ENCODE measurements at places on chromosomes 6 and 20.

DNA sequence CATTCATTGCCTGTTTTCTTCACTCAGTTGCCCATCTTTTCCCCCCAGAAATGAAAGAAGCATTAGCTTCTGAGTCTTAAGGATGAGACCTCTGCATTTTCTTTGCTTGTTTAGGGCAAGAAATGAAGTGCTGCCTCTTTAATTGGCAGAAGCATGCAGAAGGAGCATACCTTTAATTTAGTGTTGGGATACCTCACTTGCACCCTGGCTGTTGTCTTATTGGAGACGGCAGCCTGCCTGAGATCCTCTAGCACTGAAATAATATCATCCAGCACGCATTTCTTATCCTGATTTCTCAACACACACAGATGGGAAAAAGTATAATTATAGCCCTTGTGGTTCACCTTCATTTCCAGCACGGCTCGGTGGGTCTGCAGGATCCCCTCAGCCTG, 43.1 kb downstream of the PTCHD4 start:
- DNase-seq, result no peak

- no peak for DNase-seq
These were observed 23.8 kb upstream of the FBXO9 start for GRCh38 chr6:53041356-53041755.

DNA sequence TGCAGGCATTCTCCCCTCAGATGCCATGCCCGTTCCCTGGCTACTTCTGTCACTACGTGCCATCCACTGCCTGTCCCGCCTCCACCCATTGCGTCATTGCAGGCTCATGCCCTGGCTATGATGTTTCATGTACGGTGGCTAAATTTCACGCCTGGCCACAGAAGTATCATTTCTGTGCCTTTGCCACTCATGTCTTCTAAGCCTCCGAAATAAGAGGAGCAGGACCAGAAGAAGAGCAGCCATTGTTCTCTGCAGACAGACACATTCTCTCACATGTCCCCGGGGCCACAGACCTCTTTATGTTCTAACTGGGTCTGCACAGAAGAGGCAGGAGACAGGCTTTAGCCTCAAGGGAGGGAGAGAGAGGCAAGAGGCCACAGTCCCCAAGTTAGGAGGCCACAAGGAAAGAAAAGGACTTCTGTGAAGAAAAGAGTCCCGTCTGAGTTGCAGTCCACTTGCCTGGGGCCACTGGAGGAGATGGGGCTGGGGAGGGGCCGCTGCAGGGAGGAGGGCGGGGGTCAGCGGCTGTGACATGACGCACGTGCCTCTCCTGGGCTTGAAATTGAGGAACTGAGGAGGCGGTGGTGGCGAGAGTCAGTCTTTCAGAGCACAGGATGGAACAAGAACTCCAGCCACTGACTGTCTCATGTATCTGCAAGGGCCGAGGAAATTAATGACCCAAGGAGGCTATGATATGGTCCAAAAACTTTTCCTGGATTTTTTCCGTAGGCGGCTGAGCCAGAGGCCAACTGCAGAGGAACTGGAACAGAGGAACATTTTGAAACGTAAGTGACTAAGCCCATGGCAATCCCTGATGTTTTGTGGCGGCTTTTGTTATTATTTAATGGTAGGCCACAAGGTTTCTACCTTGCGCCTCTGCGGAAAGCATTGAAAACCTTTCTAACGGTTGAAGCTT, 55.9 kb downstream of the TBC1D7 start:
- no peak for DNase-seq

GRCh38 chr6:6906570-6907213, 201.1 kb upstream of the RREB1 start:
- no peak for DNase-seq

DNA sequence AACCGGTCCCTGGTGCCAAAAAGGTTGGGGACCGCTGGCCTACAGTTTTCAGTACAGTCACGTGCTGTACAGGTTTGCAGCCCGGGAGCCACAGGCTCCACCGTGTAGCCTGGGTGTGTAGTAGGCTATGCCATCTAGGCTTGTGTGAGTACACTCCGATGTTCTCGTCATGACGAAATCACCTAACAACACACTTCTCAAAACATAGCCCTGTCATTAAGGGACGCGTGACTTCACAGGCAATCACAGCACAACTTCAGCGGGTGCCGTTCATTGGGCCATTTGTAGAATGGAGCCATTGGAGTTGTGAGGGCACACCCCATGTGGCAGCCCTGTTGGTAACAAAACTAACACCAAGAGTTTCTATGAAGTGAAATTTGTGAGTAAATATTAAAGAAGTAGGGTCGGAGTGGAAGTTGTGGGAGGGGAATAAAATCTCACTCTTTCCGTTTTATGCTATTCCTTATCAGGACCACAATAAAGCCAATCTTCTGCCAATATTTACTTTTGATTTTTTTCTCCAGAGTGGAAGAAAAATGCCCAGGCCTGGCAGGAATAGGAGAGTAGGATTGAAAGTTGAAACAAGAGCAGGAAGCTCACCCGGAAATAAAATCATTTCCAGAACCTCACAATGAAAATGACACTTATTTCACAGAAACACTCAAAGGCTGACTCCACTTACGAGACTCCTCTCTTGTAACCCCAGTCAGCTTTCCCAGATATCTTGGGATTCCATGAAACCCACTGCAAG, 63.7 kb upstream of the PTPN1 start:
- no peak for DNase-seq

DNA sequence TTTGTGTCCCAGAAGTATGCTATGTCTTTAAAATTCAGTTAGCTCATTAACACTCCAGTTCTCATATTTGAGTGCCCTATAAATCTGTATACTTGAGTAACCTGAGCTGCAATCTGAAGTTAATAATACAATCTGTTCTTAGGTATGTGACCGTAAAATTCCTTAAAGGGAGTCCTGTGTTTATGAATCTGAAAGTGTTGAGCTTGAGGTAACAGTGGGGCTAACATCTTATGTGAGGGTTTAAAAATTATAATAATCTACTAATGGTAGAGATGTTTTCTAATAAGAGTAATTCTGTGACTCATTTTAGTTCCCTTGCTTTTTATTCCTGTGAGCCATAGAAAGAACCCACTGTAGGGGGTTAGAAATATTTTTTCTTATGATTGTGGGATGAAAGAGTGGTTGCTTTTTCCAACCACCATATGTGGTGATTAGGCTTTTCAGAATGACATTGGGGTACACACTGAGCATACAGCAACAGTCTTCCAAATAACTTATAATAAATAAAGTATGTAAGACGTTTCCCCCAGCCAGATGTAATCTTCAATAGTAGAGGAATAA, 121.2 kb downstream of the BCKDHB start:
- no peak for DNase-seq

DNA sequence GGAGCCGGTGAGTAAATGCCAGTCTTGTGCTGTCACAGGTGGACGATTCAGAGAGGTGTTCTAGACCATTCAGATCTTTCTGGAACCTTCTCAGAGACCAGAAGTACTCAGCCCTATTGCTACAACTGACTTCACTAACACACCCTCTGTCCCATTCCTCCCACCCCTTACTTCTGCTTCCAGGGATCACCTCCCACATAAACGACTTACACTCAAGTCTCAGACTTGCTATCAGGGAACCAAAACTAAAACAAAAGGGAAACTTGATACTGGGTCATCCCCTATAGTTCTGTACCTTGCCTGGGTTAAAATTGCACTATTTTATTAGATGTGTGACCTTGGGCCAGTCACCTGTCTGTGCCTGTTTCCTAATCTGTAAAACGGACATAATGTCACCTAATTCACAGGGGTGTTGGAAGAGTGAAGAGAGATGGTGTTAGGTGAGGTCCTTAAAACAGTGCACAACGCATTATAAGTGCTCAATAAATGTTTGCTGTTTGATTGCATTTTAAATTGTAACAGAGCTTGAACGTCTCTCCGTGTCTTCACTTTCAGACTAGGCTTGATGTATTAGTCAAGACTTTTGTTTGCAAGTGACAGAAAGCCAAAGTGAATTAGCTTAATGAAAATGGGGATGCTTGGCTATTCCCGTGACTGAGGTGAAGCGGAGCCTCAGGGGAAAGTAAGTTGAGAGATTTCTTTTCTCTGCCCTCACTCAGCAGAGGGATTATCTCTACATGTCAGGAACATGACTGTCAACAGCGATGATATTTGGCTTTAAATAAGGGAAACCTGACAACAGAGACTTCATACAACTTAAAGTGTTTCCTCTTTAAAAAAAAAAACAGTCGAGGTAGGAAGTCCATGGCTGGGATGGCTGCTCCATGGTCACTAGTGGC, 3.0 kb upstream of the SRXN1 start:
- DNase-seq, result no peak
